Stimulated activated CD8-positive, alpha-beta memory T cell treated with anti-CD3 and anti-CD28 coated beads, Interleukin-15, amount 100 ng/mL, for 1 hour (primary cell): ENCODE measurements at places on chromosomes 2 and 18.

GRCh38 chr2:17835516-17835915, 19.3 kb downstream of the MSGN1 start:
- no peak for DNase-seq

- no peak for DNase-seq
Measured at GRCh38 chr18:27583466-27583865, 398.4 kb upstream of the CHST9 start.

GRCh38 chr18:47898696-47899095, 31.8 kb downstream of the SMAD2 start:
- no peak for DNase-seq

DNA sequence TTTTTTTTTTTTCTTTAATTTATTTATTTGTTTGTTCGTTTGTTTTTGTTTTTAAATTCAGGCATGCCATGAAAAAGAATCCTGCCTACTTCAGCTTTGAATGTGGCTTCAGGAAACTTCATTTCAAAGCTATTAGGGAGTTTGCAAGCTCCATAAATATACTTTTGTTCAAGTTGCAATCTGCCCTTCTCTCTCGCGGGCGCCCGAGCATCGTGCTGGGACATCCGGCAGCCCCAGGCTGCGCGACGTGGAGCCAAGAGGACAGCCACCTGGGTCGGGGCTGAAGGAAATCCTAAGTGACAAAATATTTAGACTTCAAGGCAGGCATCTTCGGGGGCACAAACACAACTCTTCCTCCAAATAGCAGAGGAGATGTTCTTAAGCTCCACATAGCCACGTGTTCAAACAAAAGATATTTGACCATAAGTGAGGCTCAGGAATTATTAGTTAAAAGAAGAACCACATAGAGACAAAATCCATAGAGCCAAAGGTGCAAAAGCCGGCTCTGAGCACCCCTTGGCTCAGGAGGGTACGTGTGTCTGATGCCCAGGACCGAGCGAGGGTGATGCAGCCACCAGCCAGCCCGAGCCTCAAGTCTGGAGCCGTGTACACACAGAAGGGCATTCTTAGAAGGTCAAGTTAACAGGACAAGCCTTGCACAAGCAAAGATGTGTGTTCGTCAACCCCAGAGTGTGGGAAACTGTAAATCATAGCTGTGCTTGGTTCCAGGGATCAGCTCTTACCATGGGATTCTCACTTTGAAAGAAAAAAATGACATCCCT, 256.5 kb upstream of the SALL3 start:
- DNase-seq = no peak

DNA sequence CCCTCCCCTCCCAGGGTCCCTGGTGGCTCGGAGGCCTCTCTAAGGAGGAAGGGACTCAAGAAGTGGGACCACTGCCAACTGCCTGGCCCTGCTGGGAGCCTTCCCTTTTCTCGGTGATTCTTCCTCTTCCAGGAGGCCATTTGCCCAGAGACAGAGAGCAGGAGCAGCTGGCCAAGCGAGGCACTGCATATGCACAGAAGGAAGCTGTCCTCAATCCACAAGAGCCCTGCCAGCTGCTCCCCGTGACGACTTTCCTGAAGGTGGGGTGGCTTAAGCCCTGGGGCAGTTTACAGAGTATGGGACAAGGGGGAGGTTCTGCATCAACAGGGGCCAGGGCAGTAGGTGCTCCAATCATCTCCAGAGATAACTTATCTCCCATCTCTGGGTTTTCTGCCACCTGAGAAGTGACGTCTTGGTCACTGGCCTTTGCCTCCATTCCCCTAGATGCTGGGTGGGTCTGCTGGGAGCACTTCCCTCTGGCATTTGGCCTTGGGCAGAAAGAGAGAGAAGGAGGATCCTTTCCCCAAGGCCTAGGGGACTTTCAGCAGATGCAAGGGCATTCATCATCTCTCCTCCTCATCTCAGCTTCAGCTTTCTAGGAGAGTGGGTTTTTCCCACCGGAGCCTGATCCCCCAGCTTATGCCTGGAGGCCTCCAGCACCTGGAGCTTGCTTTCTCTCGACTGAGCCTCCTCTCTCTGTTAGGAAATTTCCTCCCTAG, 28.5 kb downstream of the CIB4 start:
- no peak for DNase-seq

GRCh38 chr2:175147186-175147585, 20.8 kb downstream of the ATF2 start:
- no peak for DNase-seq

DNA sequence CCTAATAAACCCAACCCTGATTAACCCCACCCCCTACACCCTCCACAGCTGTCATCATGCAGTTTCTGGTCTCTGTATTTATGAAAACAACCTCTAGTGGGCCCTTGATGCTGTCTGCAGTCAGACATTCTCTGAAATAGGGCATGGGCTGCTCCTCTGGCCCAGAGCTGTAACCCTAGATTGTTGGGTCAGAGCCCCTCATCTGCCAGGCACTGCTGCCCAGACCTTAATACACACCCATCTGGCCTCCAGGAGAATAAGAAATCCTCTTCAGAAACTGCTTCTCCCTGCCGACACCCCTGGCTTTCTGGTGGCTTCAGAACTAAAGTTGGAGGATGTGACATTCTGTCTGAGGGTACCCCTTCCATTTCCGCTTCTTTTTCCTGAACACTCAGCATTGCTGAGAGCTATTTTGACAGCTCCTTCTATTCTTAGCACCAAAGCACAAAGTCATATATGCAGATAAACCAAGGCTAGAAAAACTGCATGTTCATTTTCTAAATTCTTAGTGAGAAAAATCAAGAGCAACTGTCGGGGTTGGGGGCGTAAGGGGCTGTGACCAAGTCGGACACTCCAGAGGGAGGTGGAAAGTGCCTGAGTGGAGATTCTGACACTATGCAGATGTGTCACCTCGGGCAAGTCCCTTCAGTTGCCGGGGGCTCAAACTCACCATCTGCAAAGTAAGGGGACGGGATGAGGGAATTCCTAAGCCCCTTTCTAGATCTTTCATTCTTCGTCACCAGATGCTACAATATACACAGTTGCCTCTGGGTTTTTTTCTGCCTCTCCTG, 28.7 kb downstream of the SRSF7 start:
- no peak for DNase-seq

DNA sequence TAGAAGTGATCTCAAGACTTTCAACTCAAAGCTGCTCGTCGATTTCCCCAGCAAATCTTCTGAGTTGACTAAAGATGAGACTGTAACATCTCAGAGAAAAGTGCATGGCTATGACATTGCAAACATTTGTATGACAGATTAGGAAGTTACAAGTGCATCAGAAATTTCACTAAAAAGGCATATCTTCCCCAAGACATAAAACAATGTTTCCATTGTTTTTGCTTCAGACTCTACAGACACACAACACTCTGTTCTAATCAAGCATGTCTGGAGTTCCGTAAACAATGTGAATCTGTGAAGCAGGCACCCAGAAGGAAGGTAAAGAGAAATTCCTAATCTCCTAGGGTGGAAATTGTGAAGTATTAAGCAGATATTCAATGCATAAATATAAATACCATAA, 144.6 kb upstream of the LYPD1 start:
- DNase-seq = no peak

DNA sequence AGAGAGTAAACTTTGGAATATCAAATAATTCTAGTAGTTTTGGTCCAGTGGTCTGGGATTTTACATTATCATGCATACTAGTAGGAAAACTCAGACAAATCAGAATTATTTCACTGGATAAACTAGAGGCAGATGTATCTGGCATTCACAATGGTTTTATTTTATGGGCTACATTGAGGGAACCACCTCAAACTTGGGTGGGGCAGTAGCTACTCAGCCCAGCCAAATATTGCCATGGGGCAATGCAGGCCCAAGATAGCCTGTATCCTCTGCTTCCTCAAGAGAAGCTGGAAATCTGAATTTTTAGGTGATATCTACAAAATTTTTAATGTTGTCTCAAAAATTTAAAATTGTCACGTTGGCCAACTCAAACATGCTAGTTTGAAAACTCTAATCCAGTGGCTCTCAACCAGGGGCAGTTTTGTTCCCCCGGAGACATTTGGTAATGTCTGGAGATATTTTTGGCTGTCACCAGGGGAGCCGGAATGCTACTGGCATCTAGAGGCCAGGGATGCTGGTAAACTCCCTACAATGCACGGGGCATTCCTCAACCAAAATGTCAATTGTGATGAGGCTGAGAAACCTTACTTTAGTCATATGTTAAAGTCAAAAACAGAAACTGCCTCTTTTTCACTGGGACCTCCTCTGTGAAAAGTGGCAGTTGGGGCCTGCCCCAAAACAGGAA, 172.8 kb upstream of the SPRED2 start:
- no peak for DNase-seq

DNA sequence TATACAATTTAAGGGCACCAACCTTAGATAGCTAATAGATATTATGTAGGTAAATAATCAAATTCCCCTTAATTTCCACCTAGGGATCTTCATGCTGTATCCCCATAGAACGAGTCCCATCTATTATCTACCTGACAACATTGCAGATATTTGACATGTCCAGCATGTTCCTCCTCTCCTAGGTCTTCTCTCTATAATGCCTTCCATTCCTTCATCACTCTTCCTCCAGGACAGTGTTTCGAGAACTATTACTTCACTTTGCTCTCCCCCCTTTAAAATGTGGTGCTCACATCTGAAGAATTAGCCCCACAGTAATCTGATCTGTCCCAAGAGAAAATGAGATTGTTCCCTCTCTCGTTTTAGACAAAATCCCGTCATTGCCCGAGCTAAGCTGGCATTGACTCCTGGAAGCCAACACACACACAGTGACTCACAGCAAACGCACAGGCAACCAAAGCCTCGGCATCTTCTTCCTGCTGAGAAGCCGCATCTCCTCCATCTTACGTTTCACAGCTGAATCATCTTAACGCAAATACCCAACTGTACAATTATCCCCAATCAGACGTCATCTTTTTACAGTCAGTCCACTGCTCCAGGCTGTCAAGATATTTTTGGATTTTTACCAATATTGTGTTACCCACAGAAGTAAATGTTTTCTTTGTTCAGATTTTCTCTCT, 162.9 kb upstream of the AGAP1 start:
- DNase-seq = no peak

- DNase-seq = no peak
Measured at GRCh38 chr2:240640939-240641338, 15.7 kb downstream of the GPR35 start.

- DNase-seq = no peak
Measured at GRCh38 chr2:239574434-239575156, 173.8 kb upstream of the HDAC4 start.

- DNase-seq = no peak
Measured at GRCh38 chr2:214679736-214680135, 129.7 kb downstream of the BARD1 start.

GRCh38 chr2:181308766-181309515, 148.2 kb upstream of the ITGA4 start:
- no peak for DNase-seq

GRCh38 chr2:15630121-15630977, 38.7 kb downstream of the DDX1 start:
- no peak for DNase-seq

DNA sequence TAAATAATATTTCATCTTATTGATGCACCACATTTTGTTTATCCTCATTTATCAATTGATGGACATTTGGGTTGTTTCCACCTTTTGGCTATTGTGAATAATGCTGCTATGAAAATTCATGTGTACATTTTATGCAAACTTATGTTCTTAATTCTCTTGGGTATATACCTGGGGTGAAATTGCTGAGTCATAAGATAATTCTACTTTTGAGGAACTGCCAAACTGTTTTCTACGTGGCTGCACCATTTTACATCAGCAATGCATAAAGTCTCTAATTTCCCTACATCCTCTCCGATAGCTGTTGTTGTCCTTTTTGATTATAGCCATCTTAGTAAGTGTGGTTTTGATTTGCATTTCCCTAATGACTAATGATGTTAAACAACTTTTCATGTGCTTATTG, 116.5 kb upstream of the DLX2 start:
- DNase-seq = no peak

DNA sequence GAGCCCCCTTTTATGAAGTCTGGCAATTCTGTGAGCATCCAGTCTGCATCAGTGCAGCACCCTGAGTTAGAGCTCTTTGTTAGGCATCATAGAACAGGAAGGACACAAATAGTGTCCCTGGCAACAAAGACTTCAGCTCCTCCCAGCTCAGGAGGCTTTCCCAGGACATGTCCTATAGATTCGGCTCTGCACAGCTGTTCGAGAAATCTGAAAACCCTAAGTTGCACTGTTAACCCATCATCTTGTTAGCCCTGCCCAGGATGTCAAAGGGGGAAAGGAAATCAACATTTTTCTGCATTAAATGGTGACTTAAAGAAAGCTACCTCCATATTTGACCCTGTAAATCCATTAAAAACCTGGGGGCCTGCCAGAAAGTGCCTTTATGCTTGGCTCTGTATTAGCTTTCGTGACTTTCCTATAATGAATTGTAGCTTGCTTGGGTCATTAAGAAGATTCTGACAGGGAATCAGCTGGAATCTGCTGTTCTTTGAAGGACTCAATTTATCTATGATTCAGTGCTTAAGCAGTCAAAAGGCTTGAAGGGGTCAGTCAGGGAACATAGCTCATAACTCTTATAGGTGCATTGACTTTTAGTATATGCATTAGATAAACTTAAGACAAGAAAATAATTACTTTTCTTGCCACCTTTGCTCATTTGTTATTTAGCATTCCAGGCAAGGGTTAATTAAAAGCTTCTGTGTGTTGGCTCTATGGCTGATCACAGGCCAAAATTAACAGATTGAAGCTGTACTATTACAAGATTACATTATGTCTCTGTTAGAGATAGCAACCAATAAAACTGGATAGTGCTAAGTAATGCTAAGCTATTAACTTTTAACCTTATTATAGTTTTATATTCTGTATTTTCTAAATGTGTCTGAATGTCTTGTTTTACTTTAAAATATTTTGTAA, 20.6 kb downstream of the ERMN start:
- DNase-seq = no peak

DNA sequence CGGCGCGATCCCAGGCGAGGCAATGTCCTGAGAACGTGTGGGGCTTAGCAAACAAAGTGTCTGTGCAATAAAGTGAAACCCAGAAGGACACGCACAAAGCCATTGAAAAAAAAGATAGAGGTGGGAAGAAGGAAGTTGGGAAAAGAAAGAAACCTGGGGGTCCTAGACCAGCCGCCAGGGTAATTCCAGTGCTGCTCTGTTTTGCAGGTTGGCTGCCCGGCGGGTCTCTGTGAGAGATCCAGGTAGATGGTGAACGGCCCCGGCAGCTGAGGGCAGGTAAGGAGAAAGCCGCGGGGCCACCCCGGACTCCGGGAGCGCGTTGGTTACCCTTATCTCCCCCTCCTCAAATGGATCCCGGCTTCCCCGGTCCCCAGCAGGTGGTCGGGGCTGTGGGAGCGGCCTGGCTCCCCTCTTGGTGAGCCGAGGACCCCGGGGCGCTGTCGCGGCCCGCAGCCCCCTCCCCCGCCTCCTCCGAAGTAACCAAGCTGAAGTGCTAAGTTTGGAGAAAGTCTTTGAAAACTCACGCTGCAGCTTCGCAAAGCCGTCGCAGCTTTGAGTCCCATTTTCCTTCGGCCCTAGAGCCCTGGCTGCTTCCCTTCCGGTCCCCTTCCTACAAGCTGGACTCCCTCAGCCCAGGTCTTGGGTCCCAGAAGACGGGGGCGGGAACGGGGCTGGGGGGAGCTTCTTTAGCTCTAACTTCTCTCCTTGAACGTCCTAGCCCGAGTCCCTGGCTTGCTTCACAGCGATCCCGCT, 588 bp downstream of the OTX1 start:
- no peak for DNase-seq
